ENCODE measurements at places on chromosomes 1 and 21.

DNA sequence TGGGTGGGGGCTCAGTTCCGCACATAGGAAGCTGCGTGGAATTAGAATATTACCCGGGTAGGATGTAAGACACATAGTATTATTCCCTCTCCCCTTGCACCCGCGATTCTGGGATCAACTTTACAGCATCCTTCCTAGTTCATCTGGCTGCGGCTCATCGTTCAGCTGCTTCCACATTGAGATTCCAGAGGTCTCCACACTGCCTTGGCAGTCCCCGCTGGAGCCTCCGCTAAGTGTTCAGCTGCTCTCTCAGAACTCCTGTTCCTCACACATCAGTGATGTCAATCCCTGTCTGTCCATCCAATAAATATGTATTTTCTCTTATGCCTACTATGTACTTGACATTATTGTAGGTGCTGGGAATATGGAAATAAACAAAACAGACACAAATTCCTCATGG lies 135.6 kb upstream of the SYT6 start:
- DNase-seq = no peak

GRCh38 chr1:68301471-68302001 lies 69.2 kb upstream of the WLS start:
- no peak for DNase-seq

GRCh38 chr1:86701731-86702130 lies 2.6 kb upstream of the SH3GLB1 start:
- DNase-seq = no peak

- DNase-seq = no peak
These were observed 243.2 kb downstream of the FGGY start for GRCh38 chr1:59539961-59540681.

DNA sequence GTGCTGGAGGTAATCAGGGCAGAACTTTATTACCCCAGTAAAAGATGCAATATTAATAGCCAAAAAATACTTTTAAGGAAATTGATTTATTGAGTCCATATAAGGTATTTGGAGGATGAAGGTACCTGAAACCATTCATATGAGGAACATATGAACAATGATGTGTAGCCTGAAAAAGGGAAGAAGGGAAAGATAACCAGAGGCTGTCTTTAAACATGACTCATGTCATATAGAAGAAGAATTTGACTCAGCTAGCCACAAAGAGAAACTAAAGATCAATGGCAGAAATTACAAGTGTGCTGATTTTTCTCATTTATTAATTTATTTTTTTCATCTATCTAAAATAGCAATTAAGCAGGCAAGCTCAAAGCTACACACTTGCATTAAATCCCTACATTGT lies 136.2 kb upstream of the DUSP10 start:
- no peak for DNase-seq

DNA sequence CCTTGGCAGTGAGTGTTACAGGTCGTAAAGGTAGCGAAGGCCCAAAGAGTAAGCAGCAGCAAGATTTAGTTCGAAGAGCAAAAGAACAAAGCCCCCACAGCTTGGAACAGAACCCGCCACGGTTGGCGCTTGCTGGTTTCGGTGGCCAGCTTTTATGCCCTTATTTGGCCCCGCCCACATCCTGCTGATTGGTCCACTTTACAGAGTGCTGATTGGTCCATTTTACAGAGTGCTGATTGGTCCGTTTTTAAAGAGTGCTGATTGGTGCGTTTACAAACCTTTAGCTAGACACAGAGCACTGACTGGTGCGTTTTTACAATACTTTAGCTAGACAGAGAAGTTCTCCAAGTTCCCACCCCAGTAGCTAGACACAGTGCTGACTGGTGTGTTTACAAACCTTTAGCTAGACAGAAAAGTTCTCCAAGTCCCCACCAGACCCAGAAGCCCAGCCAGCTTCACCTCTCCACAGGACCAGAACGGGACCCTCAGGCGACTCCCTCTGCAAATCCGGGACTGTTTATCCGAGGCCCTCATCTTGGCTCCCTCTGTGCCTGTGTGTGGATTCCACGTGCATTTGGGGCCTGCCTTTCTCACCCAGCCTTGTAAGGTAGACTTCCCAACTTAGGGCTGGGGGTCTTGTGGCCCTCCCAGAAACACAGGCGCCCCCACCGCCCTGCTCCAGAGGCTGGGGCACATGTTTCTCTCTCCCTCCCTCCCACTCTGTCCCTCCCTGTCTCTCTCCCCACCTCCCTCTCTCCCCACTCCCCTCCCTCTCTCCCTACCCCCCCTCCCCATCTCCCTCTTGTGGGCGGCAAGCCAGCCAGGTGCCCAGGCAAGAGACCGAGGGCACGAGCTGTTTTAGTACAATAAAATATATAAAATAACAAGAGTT lies 12.6 kb downstream of the FTCD start:
- no peak for DNase-seq

DNA sequence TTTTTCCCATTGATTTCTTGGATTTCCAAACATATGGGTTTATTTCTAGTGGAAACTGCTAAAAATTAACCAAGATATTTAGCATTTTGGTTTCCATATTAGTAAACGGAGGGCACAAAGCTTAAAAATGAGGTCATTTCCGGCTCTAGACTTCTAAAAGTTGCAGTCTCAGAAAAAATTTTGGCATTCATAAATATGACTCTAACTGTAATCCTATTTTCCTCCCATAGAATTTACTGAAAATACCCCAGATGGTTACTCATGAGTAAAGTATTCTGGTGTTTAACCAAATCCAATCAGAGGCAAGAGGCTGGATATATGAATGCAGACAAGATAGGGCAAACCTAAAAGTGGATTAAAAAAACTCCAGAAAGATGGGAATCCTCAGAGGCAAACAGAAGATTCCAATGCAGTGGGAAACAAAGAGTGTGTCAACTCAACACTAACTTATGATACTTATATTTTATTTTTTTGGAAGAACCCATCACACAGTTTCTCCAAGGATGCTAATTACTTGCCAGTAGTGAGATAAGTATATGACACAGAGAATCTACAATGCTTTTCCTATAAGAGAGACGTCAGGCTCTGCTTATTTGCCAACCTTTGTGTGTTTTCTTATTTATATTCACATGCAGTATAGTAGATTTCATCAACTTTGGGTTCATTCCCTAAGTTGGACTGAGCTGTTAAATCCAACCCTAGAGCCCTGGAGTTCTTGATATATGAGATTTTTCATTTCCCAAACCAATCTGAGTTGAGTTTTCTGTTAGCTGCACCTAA lies 90.1 kb upstream of the BCL10 start:
- DNase-seq = no peak

- DNase-seq = no peak
These were observed 12.9 kb downstream of the FAM177B start for GRCh38 chr1:222749927-222750326.

GRCh38 chr21:45583831-45584509 lies 41.7 kb upstream of the SLC19A1 start:
- DNase-seq = no peak

DNA sequence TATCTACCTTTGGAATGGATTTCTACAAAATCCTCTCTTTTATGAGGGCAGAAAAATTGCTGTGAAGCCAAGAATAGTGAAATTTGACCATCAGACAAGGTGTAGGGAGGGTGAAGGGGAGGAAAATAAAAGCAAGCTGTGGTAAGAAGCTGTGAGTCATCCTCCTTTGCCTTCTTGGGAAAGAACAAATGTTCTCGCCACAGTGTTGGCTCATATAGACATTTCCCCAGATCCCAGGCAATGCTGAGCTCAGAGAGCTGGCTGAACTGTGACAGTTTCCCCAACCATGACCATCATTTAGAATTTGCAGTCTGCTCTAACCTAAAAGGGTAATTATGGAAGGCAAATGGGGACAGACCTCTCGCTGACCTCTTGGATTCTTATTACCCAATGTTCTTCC lies 235.4 kb downstream of the PBX1 start:
- no peak for DNase-seq

Measured in effector CD4-positive, alpha-beta T cell (primary cell).